HuH-7.5 (cell line): ENCODE measurements at places on chromosomes 4 and X.

DNA sequence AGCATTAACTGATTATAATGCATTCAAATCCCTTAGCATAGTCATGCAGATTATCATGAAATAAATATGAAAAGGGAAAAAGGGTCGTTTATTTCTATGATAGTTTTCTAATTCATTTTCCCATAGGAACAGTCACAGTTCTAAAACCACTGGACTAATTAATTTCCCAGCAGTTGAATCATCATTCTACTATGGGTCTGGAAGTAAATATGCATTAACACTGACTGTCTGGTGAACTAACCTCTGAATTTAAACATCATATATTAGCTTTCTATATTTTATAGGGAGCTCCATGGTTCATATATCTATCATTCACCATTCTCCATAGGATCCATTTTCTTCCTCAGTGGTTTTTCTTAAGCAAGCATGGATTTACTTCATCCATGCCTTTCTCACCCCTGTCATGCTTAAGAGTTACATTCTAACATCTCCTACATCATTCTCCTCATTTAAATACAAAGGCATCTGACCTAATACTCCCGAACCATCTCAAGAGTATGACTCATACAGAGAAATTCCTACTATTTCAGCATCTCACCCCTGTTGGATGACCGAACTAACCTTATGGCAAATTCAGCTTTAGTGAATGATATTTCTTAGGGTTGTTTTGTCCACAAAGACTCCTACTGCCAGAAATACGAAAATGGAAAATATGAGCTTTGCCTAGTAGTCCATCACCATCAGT lies 198.7 kb upstream of the ADAMTS3 start:
- no peak for DNase-seq

DNA sequence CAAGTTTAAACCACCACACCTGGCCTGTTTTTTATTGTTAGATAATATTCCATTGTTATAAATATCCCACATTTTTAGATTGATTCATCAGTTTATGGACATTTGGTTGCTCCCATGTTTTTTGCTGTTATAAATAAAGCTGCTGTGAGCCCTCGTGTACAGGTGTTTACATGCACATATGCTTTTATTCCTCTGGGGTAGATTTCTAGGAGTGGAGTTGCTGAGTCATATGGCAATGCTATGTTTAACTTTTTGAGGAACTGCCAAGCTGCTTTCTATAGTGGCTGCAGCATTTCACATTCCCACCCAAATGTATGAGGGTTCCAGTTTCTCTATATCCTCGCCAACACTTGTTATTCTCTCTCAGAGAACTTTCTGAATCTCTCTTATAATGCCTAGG lies 90.5 kb downstream of the TBL1X start:
- DNase-seq: no peak

DNA sequence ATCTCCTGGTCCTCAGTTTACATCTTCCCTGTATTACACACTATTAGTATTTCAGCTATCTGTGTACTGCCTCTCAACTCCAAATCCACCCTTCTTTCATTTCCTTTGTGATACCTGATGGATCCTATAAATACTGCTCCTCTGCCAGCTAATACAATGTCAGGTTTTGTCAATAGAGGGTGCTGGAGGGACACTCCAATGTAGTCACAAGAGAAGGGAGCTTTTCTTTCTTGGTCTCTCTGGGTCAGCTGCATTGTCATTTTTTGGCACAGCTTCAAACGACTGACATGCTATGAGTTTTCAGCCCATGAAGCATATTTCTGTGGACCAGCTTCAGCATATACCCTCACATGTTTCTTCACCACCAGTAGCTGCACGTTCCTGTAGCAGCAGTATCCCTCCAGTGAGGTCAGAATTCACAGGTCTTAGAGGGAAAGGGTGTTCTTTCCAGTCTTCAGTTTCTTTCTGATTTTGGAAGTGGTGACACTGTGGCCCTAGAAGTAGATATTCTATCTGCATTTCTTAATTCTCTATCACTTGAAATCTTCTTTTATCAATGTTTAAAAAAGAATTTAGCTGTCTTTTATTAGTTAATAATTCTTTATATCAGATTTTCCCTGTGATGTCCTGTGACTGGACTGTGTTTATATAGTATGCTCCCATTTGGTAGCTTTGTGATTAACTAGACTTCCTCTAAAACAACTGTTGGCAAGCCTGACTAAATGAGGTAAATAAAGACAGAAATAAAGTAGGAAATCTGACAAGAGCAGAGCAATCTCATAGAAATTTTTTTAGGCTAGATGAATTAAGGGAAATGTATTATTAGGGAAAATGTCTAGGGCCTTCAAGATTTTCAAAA lies 60.6 kb downstream of the GABRA2 start:
- DNase-seq: peak; percentile 5

DNA sequence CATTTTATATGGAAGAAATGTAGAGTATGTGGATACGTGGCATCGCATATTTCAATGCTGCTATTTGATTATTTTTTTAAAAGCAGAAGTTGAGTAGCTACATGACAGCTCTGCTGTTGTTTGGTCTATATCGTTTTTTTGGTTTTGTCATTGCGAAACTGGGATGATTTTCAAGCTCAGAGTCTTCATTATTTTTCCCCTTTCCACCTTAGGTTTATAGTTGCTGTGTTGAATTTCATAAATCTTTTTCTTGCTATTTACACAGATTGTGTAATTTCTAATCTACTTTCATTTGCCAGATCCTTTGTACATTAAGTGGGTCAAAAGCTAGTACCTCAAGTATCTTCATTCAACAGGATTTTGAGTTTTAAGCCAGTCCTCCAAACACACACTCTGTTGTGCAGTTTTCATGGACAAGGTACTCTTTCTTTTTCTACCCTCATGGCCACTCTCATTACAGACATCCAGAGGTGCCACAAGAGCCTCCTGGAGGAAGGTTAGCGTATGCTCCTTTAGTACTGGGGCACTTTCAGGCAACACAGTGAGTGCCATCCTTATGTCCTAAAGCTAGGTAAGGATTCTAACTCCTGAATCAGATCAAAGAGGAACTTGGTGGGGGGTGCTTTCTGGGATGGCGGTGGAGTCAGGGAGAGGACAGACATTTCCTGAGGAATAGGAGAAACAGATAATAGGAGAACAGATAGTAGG lies 123.2 kb downstream of the FHIP1A start:
- no peak for DNase-seq

- no peak for DNase-seq
Observed at GRCh38 chrX:31606771-31607170, 534.9 kb upstream of the FTHL17 start.
